ENCODE measurements at places on chromosomes 7 and 10. TPM values are rescaled to one million over a fixed set of nuclear protein-coding genes. Genes with fewer than 3 reads are reported as not detected.

NUTM2E gene
- total RNA-seq, result not detected

DNA sequence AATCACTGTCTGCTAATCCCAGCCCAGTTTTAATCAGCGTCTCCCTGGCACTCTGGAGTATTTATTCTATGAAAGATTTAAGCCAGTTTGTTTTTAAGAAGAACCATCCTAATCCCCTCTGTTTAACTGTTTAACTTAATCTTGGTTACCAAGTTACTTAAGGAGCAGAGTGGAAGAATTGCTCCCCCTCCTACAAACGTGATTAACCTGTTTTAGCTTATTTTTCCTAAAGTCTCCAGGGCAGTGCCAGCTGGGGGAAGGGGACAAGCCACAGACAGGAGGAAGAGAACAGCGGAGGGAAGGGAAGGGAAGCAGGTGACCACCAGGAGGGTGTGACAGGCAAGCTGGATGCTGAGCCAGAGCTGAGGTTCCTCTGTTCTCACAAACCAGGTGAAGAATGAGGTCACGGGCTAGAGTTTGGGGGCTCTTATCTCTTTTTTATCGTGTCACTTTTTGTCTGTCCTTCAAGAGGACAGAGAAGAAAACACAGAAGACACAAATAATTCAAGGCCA lies 1.7 kb downstream of the SLC13A4 start:
- no peak for DNase-seq

- DNase-seq, result no peak
Measured at GRCh38 chr7:156999958-157000726, 10.3 kb downstream of the MNX1 start.

DOCK1 gene
- 1.3 TPM for total RNA-seq

DNA sequence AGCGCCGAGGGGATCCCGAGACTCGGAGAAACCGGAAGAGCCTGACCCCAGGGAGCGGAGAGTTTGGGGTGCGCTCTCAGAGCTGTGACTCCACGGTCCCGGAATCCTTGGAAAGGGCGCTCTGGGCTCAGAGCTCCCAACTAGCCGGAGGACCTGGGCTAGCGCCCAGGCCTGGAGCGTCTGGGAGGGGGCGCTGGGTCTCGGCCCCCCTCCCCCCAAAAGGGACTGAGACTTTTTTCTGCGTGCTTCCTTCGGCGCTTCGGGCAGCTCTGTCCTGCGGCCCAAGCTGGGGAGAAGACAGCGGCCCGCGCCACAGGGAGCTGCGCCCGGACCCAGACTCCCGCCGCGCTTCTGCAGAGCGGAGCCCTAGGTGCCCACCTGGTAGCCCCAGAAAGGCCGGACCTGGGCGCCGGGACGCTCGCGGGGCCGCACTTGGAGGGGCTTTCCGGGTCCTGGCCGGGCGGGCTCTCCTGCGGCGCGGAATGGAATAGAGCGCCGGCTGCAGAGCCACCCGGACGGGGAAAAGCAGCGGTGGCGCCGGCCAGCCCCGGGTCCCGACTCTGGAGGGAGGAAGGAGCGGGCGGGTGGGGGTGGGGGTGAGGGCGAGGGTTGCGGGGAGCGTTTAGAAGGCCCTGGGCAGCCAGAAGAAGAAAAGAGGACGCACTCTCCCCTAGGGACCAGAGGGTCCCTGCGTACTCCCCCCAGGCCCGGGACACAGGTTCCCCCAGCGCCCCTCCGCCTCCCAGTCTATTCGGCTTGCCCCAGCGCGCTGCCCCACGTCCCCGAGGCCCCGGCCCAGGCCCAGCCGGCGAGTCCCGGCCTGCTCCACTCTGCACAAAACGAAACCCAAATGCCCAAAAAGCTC lies 4.7 kb downstream of the ZNF503 start:
- peak; percentile 58 for DNase-seq

DNA sequence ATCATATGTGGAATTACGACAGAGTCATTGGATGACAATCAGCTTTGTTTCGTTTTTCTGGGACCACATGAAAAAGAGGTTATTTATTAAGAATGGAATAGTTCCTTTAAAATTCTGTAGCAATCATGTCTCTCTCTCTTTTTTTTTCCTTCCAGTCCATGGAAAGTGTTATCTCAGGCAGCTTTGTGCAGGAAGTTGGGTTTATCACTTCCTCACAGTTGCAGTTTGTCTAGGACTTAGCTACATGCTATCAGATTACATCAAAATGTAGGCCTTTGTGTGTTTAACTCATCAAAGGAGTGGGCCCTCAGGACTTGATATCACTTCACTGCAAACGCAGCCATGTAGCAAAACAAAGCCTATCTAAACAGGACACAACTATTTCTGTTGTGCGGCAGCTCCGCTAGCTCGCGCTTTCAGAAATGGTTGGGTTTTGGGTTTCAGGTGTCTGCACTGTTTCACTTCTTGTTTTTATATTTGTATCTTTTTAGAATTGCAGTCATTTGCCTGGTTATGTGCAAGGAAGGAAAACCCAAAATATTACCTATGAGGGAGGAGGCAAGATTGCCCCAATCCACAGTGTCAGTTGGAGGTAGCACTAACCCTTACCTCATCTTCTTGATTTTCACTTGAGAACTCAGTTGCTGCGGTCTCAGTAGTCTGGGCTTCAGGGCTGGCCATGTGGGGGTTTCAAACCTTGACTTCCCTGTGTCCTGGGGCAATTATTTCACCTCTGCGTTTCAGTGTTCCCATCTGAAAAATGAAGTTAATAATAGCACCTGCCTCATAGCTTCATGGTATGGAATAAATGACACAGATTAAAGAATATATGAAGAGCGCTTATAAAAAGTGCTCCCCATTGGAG lies 66.7 kb downstream of the HHEX start:
- DNase-seq, result no peak

SPRN gene
- total RNA-seq, result not detected

- no peak for DNase-seq
Measured at GRCh38 chr7:90188281-90188680, 23.3 kb upstream of the STEAP2 start.

DNA sequence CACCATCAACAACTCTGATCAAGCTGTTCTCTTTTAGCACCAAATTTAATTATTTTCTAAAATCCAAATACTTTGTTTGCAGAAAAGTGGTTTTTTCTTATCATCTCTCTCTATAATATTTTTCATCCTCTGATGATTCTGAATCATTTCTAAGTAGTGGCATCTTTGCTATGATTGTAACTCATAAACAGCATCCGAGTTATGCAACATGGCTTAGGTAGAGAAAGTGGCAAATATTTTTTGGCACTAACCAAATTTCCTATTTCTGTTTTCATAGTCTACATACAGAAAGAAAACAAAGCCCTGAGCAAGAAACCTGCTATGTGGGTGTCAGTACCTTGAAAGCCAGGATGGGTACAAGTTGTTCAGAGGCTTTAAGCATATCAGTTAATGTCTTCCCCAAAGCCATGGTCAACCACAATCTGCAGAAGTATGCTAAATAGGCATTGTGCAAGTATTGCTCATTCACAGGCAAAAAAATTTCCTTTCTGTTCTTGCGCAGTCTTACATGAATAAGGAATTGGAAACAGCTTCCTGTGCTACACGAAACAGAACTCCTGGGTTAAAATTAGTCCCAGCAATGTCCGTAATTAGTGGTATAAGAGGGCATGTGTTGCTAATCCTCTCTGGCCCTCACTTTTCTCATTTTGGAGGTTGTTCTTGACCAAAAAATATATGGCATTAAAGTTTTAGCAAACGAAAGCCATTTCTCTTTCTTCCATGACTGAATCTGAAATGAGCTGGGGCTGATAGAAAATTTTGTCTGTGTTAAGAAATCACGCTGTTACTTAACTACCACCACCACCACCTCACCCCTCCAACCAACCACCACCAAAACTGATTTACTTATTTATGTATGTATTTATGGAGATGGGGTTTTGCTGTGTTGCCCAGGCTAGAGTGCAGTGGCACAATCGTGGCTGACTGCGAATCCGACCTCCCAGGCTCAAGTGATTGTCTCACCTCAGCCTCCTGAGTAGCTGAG lies 325.6 kb upstream of the MAGI2 start:
- DNase-seq, result no peak

GRCh38 chr7:148262721-148263229 lies 327.8 kb upstream of the C7orf33 start:
- peak; percentile 65 for DNase-seq

COL17A1 gene
- not detected for total RNA-seq

AGMO gene
- total RNA-seq, result not detected

DNA sequence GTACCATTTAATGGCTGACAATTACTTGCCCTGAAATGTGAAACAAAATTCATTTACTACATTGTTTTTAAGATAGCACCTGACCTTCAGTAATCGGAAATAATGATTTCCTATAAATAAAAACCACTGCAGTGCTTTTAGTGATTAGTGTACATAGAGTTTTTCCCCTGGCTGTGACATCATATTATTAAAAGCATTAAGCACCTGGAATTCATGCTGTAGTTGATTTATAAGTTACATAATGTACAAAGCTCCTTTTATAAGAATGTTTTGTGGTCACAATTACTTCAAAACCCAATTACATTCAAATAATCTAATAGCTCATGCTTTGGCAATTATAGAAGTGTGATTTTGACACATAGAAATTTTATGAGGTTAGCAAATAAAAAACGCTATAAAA lies 44.3 kb upstream of the EIF4H start:
- DNase-seq, result no peak

DNA sequence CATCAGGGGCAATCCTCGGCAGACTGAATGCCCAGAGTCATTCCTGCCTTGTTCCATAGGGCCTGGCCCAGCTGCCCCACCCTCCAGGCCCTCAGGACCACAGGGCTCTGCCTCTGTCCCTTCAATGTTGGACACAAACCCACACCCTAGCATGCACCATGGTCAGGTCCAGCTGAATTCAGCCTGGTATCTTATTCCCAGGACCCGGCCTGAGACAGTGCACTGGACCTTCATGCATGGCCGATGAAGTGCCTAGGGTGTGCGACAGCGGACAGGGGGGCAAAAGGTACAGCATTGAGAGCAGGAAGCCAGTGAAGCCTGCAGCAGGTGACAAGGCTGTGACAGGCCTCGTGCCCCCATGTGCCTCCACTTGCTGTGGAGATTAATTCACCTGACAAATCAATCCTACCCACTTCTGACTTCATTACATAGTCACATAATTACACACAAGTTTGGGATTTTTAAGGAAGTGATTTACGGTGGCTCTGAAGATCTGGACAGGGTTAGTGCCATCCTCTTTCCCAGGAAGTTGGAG lies 261.9 kb downstream of the GRID1 start:
- no peak for DNase-seq

PHKG1 gene
- 1.6 TPM for total RNA-seq

SYNPO2L gene
- not detected for total RNA-seq

DEPP1 gene
- total RNA-seq, result 0.31 TPM

INPP5F gene
- total RNA-seq, result 6.7 TPM

DNA sequence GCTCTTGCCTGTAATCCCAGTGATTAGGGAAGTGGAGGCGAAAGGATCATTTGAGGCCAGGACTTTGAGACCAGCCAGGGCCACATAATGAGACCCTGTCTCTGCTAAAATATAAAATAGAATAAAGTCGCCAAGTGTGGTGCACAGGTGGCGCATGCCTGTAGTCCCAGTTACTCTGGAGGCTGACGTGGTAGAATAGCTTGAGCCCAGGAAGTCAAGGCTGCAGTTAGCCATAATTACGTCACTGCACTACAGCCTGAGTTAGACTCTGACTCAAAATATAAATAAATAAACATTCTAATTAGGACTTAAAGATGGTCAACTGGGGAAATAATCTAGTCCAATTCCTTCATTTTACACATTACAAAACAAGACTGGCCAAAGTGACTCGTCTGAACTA lies 768 bp downstream of the CHCHD2 start:
- DNase-seq, result no peak

DNA sequence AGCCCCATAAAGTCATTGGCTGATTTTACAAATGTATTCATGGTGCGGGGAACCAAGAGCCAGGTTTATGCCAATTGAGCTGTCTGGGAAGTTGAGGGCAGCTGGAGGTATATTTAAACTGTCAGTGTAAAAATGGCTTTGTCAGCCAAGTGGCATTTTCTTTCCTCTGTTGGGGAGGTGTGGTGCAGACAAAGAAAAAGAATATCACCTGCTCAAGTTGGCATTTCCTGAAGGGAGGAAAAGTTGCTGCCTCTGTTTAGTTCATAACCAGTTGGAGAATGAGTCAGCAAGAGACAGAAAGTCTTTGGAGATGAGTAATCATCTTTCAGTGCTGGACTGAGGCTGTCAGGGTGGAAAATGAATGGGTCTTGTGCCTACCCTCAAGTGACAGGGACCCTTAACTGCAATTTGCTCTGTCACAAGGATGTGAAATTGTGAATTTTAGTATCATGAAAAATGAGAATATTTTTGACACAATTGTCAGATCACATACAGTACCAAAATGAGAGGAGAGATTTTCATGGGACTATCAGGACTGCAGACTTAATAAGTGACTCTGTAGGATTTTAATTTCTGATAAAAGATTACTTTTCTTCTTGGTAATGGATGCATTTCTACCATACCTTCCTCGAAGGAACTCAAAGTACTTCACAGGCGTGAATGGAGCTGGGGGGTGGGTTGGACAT lies 137.3 kb downstream of the ANLN start:
- DNase-seq, result no peak

GRCh38 chr7:135337977-135338550 lies 104.4 kb downstream of the STRA8 start:
- no peak for DNase-seq

- no peak for DNase-seq
Measured at GRCh38 chr10:88794731-88795130, 7.8 kb upstream of the LIPM start.

CDK14 gene
- total RNA-seq, result 2.8 TPM

AEBP1 gene
- 1.0 TPM for total RNA-seq

- no peak for DNase-seq
Measured at GRCh38 chr10:9015447-9015846, 961.0 kb downstream of the GATA3 start.

PTN gene
- not detected for total RNA-seq

VIPR2 gene
- 0.36 TPM for total RNA-seq

MYL10 gene
- not detected for total RNA-seq

- no peak for DNase-seq
Measured at GRCh38 chr7:30739691-30740090, 12.2 kb upstream of the INMT start.

DNA sequence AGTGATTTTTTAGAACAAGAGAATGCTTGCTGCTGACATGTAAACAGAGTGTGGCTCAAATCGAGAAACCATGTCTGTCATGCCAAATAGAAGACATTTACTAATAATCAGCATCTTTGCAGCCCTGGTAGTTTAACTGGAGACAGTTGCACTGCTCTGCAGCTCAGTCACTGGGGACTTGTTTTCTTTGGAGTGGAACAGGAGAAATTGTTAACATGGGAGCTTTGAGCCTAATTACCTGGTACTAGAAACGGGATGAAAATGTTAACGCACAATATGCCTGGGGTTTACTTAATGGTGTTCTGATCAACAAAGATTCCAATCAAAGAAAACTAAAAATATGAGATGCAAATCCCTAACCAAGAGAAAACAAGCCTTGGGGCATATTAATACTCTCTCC lies 153.5 kb downstream of the NRP1 start:
- no peak for DNase-seq
